ENCODE measurements at places on chromosomes 1 and 21. TPM values are rescaled to one million over a fixed set of nuclear protein-coding genes. Genes with fewer than 3 reads are reported as not detected.

- no peak for DNase-seq
These were observed 216.7 kb upstream of the HOOK1 start for GRCh38 chr1:59598120-59598440.

GRCh38 chr1:31880957-31881687 is 57.0 kb downstream of the PTP4A2 start:
- no peak for DNase-seq

GRCh38 chr1:63628607-63629006 is 35.4 kb downstream of the PGM1 start:
- DNase-seq: no peak

GPR3 gene
- total RNA-seq: not detected

GRCh38 chr1:35561972-35562680 is 4.5 kb downstream of the NCDN start:
- no peak for DNase-seq

DNA sequence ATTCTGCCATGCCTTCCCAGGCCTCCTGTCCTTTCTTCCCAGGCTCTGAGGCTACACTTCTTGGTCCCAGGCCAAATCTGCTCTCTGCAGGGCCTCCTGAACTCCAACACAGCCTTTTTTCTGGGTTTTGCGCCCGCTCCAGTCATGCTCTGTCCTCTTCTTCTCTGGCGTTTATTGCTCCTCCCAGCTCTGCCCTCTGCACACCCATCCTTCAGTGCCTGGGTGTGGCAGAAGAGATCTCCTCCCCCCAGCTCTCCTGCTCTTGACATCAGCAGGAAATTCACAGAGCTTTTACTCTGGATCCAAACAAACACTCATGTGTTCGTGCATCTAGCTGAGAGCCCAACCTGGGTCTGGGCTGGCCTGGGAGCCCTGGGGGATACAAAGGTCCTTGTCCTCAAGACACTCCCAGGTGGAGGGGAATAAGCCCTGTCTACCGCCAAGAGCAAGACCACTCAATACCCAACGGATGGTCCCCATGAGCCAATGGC is 22.9 kb upstream of the EPS8L3 start:
- DNase-seq: no peak

- no peak for DNase-seq
These were observed 16.7 kb downstream of the CHD5 start for GRCh38 chr1:6163191-6163972.

DNA sequence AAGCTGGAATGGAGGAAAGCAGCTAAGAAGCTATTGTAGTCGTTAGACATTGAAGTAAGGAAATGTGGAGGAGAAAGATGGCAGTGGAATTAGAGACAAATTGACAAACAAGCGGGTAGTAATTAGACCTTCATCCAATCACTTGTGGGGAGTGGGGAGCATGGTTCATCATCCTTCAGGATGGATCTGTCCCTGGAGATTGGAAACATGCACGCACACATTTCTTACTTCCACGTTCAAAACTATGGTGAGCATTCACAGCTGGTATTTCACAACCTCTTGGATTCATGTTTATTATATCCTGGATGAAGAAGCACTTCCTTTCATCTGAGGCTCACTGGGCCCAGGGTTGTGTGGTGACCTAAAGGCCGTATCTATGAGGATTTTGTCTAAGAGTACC is 188.1 kb downstream of the ST6GALNAC3 start:
- DNase-seq: no peak

ARTN gene
- total RNA-seq: 0.52 TPM

LAD1 gene
- total RNA-seq: not detected

GRCh38 chr21:37337179-37337578 is 29.4 kb upstream of the DYRK1A start:
- DNase-seq: no peak

GRCh38 chr1:114263343-114263742 is 109.7 kb upstream of the SYT6 start:
- DNase-seq: no peak

G0S2 gene
- 0.56 TPM for total RNA-seq

GRCh38 chr1:41622402-41622801 is 137.9 kb upstream of the EDN2 start:
- DNase-seq: no peak

TGFB2 gene
- total RNA-seq: not detected

PEX14 gene
- 23.4 TPM for total RNA-seq

DNA sequence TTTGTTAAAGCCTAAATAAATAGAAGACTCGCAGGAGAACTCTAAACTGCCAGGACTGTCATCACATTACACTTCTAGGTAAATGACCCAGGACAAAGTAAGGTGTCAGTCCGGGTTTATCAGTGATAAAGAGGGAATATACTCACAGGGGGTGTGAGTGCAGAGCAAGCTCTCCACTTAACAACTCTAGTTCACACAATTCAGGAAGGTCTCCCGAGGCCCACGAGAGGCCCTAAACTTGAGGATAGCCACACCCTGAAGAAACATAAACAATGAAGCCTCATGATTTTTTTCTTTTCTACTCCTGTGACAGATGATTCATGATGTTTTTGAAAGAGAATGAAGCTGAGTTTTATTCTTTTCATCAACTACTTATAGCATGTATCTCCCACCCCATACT is 65.6 kb upstream of the EXO1 start:
- DNase-seq: no peak

DNA sequence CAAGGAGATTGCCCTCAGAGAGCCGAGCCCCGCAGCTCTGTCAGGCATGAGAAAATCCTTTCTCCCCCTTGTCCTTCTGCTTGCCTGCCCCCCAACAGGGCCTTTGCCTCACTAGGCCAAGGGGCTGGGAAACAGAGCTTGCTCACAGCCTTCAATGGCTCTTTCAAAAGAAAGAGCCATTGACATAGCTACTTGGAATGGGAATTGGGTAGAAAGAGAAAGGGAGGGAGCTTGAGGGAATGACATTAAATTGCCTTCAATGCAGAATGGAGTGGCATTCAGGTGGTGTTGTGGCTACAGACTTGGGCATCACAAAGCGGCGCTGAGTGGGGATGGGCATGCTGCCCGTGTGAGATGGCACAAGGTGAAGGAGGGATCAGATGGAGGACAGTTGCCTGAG is 13.2 kb downstream of the SYT11 start:
- DNase-seq: no peak

NCF2 gene
- total RNA-seq: 15.3 TPM

DNA sequence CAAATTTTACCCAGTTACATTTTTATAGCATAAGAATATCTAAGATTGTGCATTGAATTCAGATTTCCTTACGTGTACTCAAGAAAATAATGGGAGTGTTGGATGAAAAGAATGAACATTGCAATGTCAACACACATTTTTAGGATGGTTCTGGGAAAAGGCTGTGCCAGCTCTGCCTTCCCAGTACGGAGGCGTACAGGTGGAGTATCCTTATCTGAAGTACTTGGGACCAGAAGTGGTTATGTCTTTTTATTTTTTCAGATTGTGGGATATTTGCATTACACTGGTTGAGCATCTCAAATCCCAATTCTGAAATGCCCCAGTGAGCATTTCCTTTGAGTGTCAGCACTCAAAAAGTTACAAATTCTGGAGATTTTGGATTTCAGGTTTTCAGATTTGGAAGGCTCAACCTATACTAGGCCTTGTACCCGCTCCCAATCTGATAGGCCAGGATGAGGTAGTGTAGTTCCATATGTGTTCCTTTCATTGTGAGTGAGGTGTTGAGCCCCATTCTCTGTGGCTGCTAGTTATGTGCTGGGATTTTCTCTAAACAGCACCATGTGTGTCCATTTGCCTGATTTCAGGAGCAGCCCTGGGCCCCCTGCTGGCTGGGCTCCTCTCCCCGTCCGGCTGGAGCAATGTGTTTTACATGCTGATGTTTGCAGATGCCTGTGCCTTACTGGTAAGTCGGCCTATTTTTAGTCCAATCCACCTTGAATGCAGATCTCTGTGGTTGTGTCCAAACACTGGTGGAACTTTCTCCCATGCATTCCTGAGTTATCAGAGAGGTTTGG is 60.8 kb downstream of the SLC37A1 start:
- DNase-seq: no peak

CHIT1 gene
- total RNA-seq: 0.30 TPM

DNA sequence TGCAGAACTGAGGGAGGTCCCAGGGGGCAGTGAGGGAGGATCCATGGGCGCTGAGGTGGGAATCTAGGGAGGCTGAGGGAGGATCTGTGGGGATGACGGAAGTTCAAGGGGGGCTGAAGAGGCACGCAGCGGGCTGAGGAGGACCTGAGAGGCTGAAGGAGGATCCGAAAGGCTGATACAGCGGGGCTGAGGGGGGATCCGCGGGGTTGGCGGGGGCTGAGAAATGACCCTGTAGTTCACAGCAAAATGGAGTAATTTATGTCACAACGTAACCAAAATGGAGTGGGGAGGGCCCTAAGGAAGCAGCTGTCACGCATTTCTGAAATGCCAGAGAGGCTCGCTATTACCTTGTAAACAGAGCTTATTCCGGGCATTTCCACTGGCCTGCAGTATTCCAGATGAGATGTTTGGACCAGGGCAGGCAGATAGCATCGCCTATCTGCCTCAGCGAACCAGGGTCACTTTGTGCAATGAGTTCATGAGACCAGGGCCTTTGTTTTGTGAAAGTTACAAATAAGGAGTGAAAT is 926 bp upstream of the MRPL55 start:
- no peak for DNase-seq

- no peak for DNase-seq
These were observed 39.0 kb downstream of the DPT start for GRCh38 chr1:168689726-168690602.

DNA sequence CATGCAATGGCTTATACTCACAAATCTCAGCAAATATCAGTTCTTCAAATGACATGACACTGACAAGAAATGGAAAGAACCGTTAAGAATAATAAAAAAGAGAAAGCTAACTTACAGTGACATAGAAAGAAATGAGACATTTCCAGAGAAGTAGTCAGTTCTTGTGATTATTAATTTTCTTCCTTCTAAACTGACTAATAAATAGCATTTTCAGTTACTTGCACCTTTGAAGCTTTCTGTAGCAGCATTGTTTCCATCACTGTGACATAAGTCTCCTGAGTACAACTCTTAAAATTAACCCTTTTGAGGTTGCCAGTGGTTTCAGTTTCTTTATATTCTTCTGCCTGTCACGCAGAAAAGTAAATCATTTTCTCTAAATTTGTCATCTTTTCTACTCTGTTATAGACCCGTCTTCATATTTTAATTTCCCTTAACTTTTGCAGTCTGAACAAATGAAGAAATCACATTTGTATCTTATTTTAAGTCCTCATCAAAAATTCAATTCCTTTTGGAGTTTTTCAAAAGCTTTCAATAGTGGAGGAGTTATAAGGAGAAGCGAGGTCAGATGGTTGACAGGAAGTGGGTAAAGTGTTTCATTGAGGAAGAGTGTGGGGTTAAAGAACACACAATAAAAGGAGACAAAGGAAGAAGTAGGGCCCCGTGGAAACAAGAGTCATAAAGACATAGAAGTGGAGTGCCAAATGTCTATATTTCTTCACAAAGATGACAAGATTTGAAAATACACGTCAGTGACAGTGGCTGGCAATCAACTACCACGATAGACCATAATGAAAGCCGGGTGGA is 57.9 kb upstream of the S1PR1 start:
- peak; percentile 61 for DNase-seq

DNA sequence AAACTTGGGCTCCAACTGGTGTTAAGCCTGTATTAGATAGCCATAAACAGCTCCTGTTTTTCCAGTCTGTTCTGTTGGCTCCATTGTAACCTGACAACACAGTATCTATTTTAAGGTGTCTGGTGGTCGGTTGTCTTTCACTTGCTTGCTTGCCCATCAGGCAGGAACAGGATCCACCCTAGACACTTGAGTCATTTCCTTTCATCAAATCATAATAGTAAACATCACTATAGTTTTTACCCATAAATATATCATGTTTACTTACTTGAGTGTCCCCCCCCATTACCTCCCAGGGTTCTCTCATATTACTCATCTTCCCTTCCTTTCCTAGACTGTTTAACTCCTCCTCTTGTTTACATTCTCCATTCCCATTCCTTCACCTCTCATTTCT is 2.9 kb downstream of the DDI2 start:
- DNase-seq: no peak

Measured in activated CD4-positive, alpha-beta T cell treated with anti-CD3 and anti-CD28 coated beads, Interleukin-2, amount 10 ng/mL, durations not matched to agents 7 days and 5 days (primary cell).